ENCODE measurements at places on chromosomes 3 and 15.

DNA sequence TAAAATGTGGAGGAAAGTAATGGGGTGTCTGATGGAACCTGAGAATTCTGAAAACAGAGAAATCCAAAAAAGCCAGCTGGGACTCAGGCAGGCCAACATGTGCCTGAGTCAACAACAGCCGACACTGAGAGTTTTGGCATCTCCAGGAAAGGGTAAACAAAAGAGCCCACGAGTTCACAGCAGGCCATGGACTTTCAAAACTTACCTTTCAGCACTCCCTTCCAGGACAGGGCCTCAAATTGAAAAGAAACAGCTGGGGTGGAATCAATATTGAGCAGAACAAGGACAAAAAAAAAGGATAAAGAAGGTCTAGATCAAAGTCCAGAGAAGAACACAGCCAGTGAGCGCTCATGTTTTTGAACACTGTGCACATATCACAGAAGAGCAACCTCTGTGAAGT is 735.4 kb upstream of the GRM7 start:
- DNase-seq: no peak

DNA sequence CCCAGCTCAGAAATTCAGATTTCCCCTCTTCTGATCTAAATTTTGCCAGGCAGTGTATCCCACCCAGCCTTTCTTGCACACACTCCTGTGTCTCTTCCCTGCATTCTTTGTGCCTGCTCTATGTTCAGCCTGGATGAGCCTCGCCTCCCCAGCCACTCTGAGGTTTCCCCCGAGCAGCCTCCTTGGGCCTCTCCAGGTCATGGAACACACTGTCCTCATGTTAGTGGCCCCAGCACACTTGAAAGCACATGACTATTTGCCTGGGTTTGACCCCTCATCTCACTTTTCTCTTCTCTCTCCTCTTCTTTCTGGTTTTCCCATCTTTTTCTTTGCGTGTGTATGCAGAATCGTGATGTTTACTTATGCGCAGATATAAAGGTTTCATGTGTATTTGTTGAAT is 3.1 kb downstream of the THSD4 start:
- DNase-seq: no peak

DNA sequence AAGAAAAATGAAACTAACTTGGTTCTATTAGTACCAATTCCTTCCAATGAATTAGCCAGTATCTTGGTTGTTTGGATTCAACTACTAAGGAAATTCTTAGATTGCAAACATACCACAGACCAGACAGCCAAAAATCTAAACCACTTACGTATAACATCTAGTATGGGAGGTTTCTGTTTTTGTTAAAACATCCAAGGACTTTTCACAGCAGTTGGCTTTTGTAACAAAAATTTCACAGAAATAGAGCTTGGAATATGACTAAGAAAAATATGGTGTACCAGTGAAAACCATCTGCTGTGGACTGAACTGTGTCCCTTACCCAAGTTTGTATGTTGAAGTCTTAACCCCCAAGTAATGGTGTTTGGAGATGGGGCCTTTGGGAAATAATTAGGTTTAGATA is 199.2 kb downstream of the OTOL1 start:
- DNase-seq: no peak

GRCh38 chr15:84946772-84947489 is 34.7 kb upstream of the PDE8A start:
- DNase-seq: no peak

DNA sequence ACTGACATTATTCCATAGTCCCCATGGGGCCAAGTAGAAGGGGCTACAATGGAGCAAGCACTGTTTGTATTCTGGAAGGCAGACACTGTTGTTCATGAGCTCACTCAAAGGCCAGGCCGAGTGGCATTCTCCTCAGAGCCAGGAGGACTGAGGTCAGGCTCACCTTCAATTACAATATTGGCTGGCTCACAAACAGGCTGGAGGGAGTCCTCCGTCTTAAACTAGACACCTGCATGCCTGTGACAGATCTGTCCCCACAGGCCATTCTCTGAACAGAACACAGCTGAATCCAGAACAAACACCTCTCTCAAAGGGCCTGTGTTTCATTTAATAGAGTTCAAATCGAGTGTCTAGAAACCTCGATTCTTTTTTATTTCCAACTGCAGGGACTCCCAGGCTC is 347.4 kb upstream of the PPP2R3A start:
- DNase-seq: no peak

DNA sequence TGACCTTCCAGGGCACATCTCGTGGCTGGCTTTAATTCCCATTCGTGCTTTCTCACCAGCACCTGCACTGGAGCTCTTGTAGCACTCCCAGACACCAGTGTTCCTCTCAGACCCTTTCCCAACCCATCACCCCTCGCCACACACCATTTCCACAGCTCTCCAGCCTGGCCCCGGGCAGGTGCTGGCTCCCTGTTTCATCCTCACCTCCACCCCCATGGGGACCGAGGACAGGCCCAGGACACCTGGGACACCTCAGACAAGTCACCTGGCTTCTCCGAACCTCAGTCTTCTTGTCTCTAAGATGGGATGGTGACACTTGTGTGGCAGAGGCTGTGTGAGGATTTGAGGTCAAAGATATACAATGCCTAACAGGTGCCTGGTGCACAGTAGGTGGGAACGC is 27.4 kb upstream of the GP9 start:
- no peak for DNase-seq

GRCh38 chr3:134624537-134625287 is 26.1 kb downstream of the KY start:
- DNase-seq: no peak

DNA sequence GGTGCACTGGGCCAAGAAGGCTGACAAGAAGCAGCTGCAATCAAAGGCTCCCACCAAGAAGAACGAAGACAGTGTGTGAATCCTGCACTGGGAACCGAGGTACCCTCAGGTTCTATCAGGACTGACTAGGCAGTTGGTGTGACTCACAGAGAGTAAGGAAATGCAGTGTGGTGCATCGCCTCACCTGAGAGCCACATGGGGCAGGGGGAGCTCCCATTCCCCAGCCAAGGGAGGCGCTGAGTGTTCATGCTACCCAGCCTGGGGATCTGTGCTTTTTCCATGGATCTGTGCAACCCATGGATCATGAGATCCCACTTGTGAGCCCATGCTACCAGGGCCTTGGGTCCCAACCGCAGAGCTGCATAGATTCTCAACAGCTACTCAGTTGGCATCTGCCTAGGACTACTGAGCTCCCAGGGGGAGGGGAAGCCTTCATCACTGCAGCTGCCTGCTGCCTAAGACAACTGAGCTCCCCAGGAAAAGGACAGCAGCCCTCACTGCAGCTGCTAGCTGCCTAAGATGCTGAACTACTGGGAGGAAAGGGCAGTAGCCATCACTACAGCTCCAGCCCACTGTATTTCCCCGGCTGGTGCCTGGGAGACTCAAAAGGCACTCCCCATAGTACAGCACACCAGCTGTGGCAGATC is 6.9 kb upstream of the PLSCR2 start:
- DNase-seq: no peak

GRCh38 chr3:158801201-158801600 is 653 bp upstream of the MFSD1 start:
- DNase-seq: no peak

DNA sequence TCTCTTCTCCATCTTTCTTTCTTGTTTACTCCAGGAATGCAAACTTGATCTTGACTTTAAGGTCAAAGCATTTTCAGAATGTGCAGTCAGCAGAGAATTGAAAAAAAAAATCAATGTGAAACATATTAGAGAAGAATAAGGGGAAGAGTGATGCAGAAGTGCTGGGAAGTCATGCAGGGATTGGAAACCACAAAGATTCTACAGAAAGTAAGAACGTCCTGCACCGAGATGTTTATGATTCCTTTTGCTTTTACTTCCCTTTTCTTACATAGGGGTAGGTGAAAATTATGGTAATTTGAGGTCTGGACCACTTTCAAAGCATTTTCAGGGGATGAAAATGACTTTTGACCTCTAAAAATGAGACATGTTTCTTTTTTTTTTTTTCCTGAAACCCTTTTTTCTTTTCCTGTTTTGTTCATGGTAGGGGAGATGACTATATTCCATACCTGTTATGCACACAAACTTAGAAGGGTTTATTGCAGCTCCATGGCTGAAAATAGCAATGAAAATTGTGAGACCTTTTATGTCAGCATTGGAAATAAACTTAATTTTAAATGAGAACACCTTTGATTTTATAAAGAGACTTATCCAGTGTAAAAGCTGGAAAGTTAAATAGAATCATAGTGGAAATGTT is 623.5 kb upstream of the TBL1XR1 start:
- DNase-seq: no peak

- no peak for DNase-seq
These were observed 17.1 kb downstream of the IQCB1 start for GRCh38 chr3:121817753-121818152.

DNA sequence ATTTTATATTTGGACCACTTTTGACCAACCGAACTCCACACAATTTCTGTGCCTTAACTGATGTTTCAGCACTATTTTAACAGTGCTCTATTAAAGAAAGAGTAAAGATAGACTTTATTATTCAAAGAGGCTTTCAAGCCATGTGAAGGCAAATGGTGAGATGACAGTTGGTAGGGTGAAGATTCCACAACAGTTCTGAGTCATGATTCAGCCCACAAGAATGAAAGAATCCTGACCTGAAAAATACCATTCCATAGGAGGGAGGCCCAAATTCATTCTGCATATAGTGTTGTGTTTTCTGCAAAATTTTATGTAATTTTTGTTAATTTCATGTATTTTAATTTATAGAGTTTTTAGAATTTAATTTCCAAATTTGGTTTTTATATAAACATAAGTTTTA is 135.6 kb upstream of the STAC start:
- no peak for DNase-seq

- DNase-seq: no peak
These were observed 31.9 kb upstream of the THSD4 start for GRCh38 chr15:71083349-71083748.

DNA sequence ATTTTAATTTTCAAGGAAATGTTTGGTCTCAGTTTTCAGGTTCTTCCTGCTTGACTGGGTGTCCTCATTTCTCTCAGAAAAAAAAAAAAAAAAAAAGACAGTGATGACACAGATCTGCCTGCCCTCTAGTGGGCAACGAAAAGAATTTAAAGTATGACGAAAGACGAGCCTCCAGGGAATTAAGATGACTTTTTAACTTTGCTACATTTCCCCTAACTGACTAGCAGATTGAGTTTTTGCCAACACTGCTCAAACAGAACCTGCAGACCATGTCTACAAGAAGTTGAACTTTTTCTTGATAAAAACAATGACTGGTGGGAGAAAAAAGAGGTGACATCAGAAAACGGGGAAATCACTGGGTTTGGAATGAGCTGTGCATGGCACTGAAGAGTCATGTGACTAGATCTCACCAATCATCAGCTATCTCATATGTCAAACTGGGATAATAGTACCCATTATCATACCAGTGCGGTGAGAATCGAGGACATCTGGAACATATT is 40.8 kb downstream of the EOMES start:
- no peak for DNase-seq

GRCh38 chr3:42661593-42662022 is 8.1 kb downstream of the ZBTB47 start:
- no peak for DNase-seq

DNA sequence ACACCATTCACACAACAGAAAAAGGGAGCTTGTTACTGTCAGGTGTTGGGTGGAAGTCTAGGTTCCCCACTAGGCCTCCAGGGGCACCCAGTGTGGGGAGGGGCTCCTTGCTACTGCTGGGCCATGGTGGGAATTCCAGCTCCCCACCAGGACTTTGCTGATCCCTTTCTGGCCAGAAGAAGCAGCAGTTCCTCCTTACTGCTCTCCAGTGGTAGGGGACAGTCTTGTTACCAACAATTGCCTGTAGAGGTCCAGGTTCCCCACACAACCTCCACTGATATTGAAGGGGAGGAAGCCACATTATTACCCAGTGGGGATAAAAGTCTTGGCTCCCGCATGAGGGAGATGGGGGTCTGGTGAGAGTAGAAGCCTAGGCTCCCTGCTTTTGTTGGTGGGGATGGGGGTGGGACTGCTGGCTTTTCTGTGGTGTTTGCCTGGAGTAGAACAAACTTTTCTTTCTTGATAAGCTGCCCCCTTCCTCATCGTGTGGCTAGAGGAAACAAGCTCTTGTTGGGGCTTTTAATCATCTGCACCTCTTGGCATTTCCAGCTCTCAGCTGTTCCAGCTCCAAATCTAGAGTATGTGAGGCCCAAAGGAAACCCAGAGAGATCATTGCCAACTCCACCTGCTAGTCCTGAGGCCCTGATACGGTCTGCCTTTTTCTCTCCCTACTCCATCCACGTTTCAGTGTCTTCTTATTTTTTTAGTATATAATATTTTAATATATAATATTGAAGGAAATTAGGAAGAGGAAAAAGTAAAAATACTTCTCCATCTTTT is 824.2 kb downstream of the AGBL1 start:
- DNase-seq: no peak

- no peak for DNase-seq
These were observed 722 bp downstream of the RBMS3 start for GRCh38 chr3:29281344-29282241.

- DNase-seq: no peak
These were observed 99.5 kb upstream of the THRB start for GRCh38 chr3:24594161-24594560.

- no peak for DNase-seq
These were observed 207.1 kb downstream of the GBE1 start for GRCh38 chr3:81554388-81554787.

GRCh38 chr3:141686466-141687291 is 51.4 kb upstream of the RNF7 start:
- peak; percentile 60 for DNase-seq

DNA sequence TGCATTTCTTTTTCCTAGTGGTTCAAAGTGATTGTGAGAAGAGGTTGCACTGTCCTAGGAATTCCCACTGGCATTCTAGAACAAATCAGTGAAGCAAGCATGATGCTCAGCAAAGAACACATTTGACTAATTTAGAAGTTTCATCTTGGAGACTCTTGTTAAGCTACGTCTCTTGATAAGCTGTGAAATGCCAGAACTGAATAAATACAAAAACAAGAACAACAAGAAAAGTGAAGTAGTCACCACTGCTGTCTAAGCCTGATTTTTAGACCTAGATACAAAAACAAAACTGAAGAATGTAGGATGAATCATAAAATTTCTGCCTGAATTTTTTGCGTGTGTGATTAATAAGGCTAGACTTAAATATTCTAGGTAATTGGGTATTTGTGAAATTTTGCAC is 1162.4 kb downstream of the TUSC7 start:
- no peak for DNase-seq

- no peak for DNase-seq
These were observed 42.0 kb downstream of the BFSP2 start for GRCh38 chr3:133441867-133442270.

DNA sequence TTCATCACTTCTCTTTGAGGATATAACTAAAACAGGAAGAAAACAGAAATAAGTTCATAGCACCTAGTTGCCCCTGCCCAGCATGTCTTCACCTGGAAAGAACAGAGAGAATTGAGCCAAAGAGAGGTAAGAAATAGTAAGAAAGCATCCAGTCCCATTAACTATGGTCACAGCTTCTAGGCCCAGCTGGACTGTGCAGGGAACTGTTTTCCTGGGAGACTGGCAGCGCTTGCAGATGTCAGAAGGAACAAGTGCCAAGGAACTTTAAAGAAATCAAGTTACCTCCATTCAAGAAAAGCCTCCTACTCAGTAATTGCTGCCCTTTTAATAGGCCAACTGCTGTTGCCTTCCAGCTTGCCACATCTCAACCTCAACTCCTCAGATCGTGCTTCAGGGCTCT is 17.8 kb upstream of the CPB1 start:
- no peak for DNase-seq

Data from posterior cingulate gyrus (tissue), 11 donors.